ENCODE measurements at places on chromosomes 2 and 18.

DNA sequence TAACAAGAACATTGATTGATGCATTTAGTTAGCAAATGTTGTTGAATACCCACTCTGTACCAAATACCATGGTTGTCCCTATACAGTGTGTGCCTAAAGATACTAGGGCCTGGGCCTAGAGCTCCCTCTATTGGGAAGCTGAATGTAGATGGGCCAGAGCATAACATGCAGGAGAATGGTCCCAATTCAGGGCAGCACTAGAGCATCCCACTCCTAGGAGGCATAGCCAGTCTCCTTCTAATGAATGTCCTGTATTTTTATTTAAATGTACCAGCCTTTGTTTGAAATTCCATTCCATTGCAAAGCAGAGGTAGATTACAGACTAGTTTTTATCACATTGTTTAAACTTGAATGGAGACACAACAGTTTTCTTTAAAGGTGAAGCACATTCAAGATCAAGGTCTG lies 90.6 kb downstream of the FEZ2 start:
- no peak for DNase-seq

DNA sequence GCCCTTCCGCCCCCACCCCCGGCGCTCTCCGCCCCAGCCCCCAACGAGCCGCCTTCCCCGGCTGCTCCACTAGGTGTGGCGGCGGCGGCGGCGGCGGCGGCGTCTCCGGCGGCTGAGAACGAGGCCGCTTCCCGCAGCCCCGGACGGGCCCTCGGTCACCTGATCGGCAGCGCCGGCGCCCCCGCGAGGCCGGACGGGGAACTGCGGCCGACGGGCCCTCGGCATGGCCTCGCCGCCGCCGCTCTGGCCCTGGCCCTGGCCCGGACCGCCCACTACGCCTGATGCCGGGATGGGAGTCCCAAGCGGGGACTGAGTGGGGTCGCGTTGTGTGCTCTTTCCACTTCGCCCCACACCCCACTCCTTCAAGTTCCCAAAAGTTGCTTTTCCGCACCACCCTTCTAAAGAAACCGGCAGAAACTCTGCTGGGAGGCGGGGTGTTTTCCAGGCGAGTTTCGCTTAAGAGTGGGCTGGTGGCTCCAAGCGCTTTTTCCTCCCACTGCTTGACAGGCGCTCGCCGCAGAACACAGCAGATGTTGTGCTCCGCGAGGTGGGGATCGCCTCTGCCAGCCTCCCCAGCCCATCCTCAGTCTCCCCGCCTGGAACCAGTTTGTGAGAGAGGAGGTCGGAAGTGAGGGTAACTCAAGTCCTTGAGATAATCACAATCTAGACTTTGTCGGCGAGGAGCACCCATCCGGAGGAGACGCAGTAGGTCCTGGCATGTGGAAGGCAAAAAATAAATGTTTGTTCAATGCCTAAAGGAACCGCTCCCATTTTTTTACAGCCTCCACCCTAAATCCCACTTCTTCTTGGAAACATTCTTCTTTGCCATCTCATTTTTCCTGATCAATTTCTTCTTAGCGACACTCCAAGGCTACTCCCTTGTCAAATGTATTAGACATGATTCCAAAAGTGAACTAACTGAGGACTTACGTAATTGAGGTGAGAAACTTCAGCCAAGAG lies at the start of gene NCKAP1:
Gene NCKAP1, minus strand, starts transcription at position 117 of the 960 bp plus-strand sequence. CDS start 358 bp downstream, outside the sequence.
- peak; percentile 62 for DNase-seq

GRCh38 chr2:70960833-70961647 lies 17.4 kb upstream of the ANKRD53 start:
- no peak for DNase-seq

DNA sequence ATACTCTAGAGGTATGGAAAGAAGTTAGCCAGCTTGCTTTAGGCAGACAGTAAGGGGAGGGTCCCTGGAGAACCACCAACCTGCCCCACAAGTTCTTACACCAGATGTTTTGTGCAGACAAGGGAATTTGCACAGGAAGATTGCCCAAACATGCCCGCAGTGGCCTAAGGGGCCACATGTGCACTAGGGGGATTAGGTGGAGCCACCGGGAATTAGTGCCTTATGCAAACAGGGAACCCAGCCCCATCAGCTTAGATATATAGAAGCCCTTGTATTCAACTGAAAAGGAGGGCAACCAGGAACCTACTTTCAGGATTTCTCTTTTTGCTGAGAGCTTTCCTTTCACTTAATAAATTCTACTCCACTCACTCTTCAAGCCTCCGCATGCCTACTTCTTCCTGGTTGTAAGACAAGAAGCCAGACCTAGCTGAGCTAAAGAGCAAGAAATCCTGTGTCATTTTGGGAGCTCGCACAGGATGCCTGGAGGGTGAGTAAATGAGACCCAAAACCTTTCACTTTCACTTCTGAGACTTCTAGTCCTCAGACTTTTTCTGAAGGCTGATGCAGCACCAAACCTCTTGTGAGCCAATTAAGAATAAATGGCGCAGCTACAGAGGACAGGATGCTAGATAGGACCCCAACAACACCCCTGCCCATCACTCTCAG lies 146.3 kb downstream of the GCA start:
- DNase-seq, result no peak

DNA sequence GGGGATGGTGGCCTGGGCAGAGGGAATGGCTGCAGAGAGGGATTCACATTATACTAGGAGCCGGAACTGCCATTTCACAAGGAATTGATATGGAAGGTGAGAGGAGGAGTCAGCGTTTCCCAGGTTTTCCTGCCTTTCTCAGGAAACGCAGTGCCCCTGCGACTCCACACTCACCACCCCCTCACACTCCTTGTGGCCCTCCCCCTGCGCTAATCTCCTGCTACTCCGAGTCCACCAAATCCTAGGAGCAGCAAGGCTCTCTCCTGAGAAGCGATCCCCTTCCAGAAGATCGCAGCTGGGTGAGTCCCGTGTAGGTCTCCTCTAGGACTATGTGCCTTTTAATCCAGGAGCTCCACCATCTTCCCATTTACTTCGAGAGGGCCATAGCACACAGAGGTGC lies 140.6 kb downstream of the VAPA start:
- no peak for DNase-seq

GRCh38 chr2:129861666-129862288 lies 117.7 kb upstream of the RAB6C start:
- no peak for DNase-seq

DNA sequence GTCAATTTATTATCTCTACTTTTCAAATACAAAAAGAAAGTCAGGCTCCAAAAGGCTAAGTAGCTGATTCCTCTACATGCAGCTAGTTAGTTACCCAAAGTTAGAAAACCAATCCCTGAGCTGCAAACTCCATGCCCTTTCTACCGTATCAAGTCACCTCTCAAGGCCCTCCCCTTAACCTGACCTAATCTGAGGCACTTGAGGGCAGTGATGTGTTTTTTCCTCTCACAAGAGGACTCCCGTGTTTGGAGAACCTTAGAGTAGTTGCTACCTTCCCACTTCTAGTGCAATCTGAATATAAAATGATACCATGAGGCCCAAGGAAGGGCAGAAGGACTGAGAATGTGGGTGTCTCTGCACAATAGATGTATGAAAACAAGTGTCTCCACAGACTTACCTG lies 907.9 kb upstream of the CELF4 start:
- no peak for DNase-seq

- DNase-seq, result no peak
These were observed 59.4 kb upstream of the MSTN start for GRCh38 chr2:190121971-190122370.

- no peak for DNase-seq
These were observed 135.8 kb downstream of the SH3RF3 start for GRCh38 chr2:109264595-109265328.
